ENCODE measurements at places on chromosomes 4 and X.

DNA sequence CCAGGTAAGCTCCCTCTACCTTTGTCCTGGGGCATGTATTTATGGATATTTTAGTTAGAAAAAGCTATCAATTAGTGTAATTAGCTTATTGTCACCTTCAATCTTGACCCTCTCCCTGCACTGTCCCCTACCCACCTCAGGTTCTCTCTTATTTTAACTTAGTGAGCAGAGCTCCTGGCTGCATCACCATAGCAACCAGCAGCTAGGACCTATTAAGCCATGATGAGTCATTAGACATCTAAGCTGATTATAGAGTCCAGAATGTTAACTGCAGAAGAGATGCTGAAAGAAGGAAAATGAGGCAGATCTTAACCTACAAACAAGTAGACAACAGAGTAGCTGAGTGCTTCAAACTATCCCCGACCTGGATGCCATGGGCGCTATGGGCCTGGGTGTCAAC is 36.6 kb downstream of the MAGEE2 start:
- no peak for DNase-seq

DNA sequence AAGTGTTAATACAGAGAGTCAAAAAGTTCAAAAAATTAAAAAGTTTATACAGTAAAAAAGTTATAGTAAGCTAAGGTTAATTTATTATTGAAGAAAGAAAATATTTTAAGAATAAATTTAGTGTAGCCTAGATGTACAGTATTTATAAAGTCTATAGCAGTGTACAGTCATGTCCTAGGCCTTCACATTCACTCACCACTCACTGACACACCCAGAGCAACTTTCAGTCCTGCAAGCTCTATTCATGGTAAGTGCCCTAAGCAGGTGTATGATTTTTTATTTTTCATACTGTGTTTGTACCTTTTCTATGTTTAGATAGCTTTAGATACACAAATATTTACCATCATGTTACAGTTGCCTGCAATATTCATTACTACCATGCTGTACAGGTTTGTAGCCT is 108.9 kb downstream of the FHIP1A start:
- DNase-seq, result no peak

DNA sequence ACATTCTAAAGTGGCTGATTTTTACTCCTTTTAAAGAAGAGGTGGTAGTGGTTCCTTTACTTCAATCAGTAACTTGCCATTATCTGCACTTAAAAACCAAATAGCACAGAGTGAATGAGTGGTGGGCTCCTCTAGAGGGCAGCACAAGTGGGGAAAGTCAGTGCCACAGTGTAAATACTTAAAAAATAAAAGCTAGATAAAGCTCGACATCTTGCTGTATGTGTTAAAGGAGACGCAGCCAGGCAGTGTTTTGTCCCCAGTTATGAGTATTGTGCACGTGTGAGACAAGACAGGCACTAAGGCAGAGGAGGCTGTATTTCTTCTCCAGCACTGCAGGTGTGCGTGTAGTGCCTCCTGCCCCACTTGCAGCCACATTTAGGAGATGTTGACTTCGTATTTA is 24.6 kb downstream of the NAP1L5 start:
- DNase-seq, result no peak

GRCh38 chrX:11352296-11352741 is 59.1 kb downstream of the AMELX start:
- no peak for DNase-seq

DNA sequence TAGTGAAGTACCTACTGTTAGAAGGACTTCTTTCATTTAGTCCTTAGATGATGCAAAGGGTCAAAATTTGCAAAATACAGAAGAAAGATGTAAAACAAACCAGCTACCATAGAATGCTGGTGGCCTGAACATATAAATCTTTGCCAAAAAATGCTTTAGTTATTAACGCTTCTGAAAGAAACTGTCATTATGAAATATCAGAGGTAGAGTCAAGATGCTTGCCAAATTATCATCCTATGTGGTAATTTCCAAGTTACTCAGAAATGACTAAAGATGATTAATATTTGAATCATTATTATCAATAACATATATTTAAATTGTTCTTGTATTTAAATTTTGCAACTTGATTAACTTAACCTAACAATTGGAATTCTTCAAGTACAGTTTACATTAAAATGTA is 588.4 kb upstream of the FAM241A start:
- DNase-seq, result no peak
